Umbilical cord (tissue), 2 donors: ENCODE measurements at places on chromosomes 3 and 15.
A peak's percentile ranks its signal among the peaks of the same experiment; 100 is the strongest.

DNA sequence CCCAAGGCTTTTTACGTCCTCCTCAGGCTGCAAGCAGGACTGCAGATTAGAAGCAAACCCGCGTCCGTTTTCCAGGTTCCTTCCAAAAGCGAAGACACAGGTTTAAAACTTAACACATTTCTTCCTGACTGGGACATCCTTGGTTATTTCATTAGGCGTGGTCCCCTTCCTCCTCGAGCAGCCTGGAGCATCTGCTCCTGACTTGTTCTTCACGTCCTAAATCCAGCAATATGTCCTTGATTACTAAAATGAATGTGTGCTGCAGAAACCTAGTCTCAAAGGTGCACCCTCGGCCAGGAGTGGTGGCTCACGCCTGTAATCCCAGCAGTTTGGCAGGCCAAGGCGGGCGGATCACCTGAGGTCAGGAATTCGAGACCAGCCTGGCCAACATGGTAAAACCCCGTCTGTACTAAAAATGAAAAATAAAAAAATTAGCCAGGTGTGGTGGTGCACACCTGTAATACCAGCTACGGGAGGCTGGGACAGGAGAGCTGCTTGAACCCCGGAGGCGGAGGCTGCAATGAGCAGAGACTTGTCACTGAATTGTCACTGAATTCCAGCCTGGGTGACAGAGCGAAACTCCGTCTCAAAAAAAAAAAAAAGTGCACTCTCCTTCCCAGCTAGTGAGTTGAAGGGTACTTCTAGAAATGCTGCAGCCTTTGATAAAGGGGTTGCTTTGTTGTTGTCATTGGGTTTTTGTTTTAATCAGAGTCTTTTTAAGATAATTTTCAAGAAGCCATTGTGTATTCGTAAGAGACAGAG, 842 bp upstream of the LRIG1 start:
- no peak for DNase-seq

GRCh38 chr3:49456466-49456865, 13.6 kb upstream of the DAG1 start:
- DNase-seq, result no peak

GRCh38 chr15:83166830-83167229, 40.8 kb downstream of the HDGFL3 start:
- DNase-seq, result no peak

- DNase-seq, result peak; percentile 18
These were observed 141.7 kb downstream of the NR1D2 start for GRCh38 chr3:24086617-24087404.

- peak; percentile 73 for DNase-seq
These were observed 31.1 kb downstream of the ACAN start for GRCh38 chr15:88834211-88834812.

DNA sequence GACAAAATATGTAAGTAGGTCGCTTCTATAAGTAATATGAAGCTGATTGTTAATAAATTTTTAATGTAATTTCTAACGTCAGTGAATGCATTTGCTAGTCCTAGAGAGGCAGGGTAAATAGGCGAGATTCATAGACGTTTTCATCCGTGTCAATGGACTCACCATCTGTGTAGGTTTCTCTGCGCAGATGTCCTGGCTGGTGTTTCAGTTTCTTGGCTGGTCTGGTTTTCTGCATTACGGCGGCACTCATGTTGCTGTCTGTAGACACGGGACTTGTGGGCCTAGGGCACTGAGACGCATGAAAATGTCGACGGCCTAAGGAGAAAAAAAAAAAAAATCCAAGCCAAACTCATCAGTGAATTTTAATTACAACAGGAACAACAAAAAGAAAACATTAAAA, 1153.3 kb downstream of the ROBO1 start:
- DNase-seq, result no peak

DNA sequence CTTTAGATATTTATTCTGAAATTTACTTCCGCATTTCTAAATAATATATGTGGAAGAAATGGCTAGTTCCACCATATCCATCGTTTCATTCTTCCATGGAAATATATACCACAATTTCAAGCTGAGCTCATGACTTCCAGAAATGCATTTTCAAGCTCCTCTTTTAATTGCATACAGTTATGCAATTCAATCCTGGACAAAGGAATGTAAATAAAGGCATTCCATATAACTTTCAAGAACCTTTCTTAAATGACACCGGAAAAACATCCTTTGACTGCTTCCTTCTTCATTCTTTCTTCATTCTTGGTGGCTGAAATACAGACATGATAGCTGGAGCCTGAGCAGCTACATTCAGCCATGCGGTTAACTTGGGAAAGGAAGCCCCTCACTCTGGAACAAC, 185.2 kb upstream of the GADL1 start:
- no peak for DNase-seq

DNA sequence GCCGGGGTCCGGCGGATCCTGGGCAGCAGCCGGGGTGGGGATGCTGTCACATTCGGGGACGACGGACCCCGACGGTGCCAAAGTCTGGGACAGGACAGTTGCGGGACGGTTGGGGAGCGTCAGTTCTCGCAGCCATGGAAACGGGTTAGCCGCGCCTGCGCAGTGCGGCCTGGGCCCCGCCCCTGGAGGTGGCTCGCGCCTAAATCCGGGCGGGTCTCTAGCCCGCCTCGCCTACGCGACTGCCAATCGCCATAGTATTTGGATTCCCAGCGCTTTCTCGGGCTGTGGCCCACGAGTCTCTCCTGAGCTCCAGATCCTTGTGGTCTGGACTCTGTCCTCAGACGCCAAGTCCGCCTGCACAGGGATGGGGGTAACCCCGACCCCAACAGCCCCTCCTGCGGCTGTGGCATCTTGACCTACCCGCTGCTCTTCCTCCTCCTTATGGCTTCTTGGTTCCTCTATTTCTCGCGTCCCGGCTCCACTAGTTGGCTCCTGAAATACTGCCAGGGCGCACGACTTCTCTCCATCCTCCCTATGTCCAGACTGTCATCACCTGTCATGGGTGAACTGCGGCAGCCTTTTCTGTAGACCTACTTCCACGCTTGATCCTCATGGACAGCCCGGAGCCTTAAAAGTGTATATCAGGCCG, at the start of gene ZMYND10:
Gene ZMYND10 (minus strand): TSS at position 147 of the 649 bp plus-strand sequence. CDS start 153 bp downstream, outside the sequence.
- DNase-seq, result peak; percentile 58

DNA sequence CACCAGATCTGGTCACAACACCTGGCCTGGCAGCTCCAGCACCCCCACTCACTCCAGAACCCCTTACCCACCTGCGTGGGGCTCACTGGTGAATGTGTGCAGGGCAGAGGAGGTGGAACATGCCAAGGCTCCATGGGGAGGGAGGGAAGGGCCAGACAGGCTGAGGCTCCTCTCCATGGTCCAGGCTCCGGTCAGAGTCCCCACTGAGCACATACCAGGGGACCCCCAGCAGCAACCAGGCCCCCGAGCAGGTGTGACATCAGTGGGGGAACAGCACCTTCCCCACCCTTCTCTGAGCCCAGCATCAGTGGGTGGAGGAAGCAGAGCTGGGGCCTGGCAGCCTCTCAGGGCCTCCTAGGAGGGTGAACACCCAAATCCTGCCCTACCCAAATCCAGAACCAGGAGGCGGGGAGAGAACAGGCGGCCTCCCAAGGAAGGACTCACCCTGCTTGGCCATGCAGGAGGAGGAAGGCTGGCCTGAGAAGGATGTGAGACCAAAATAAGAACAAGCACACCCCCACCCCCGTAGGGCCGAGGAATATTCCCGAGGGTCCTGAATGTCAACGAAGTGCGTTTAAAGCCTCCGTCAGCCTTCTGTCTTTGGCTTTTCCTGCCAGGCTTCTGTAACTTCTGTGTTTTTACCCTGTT, 1.1 kb upstream of the GP9 start:
- DNase-seq, result no peak
